ENCODE measurements at places on chromosomes 11 and 22.

DNA sequence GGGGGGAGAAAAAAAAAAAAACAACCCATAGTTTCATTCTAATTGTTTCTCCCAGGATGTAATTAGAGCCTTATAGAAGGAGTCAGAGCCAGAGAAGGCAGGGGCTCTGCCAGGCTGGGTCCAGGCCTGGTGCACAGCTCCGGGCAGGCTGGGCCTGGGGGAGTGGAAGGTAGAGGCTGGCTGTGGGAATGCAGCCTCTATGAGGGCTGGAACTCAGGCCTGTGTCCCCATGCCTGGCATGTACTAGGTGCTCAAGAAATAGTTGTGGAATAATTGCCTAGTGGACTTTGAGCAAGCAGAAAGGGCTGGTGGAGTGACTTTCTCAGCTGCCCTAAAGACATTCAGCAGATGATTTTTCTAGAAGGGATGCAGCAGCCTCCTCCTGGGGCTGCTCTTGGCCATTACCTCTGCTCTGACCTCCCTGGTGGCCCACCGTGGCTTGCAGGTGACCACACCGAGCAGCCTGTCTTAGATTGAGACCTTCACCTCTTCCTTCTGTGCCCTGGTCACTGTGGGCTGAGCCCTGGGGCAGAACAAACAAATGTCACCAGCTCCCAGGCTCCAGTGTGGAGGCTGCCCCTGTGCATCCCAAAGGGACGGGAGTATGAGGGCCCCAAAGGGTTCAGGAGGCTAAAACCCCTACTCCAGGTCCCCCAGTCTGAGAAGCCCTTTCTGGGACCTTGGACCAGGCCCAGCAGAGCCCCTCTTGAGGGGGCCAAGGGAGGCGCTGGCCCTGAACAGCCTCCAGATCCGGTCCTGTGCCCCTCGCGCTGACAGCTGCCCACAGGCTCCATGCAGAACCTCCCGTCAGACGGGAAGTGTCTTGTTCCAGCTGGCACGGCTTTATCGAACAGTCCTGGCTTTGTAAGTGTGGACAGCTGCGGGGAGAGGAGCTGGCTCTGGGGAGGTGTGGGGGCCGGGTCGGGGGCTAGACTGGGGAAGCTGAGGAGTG is 18.8 kb downstream of the MYEOV start:
- no peak for DNase-seq

- no peak for DNase-seq
Observed at GRCh38 chr11:105220121-105220520, 80.6 kb upstream of the CARD18 start.

DNA sequence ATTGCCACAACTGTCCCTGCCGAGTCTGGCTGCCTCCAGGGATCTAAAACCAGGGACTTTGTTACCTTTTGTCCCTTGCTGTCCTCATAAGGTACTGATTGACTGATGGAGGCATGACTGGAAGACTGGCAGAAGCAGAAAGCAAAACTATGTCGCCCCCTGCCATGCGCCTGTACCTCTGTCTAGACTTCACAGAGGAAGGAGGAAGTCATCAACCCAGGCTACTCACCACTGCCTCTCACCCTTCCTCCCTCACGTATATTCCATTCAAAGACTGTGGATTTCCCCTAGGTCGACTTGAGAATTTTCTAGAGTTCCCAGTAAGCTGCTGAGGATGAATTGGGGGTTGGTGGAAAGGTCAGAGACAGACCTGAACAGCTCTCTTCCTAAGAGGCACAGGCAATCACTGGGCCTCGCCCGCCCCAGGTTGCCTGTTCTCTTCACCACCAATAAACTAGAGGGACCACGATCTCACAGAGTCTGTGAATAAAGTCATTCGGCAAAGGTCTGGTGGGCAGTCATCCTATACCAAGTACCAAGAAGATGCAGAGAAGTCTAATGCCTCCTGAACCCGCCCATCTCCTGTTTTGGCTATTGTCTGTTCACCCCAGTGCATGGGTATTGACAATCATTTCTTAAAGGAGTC is 27.5 kb upstream of the CHST1 start:
- DNase-seq = no peak

DNA sequence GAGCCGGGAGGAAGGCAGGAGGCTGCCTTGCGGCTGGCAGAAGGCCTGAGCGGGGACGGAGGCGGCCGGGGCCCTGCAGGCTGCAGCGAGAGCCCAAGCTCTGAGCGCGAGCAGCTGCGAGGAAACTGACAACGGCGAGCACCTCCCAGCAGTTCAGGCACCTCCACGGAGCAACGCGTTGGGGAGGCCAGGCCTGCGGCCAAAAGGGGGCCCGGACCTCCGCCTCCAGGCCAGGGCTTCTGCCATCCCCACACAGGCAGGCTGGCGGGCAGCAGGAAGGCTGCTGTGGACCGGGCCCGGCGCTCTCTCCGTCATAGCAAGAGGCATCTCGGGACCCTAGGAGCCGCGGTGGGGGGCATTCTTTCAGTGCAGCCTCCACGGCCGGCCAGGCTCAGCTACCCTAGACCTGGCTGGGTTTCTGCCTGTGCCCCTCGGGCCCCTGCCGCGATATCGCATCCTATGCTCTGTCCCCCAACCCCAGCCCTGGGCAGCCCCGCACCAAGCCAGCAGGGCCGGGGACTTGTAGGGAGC is 22.9 kb upstream of the SLC22A12 start:
- DNase-seq = no peak

DNA sequence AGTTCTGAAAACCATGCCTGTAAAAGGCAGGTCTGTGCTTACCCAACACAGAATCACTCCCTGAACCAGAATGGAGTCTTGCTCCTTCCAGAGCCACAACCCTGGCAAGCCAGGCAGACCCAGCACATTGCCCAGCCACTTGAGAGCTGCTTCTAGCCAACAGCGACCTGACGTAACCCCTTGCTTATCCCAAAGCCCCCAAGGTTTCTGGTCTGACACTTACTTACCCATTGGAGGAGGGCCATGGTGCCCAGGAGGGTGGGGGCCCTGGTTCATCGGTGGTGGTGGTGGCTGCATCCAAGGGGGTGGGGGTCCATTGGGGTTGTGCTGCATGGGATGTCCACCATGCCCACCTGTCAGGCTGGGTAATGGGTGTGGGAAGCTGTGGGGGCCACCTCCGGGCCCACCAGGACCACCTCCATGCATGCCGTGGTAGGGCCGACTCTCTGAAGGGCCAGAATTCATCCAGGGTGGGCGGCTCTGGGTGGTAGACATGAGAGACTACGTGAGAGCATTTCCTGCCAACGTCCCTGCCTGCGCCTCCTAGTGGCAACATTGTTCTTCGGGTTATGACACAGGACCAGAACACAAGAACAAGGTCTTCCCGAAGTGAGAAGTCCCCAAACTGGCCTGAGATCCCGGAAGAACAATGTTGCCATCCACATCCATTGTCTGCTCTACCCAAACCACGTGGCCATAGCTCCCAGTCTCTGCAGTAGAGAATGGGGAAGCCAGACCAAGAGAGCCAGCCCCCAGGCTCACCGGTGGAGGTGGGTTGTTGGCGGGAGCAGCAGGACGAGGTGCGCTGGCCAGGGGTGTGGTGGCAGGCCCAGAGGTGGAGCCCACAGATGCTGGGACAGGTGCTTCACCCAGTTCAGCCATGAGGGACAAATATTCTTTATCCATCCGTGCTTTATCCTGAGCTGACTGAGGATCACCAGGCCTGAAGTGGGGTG is 7.8 kb upstream of the PYGM start:
- DNase-seq = peak; percentile 82

DNA sequence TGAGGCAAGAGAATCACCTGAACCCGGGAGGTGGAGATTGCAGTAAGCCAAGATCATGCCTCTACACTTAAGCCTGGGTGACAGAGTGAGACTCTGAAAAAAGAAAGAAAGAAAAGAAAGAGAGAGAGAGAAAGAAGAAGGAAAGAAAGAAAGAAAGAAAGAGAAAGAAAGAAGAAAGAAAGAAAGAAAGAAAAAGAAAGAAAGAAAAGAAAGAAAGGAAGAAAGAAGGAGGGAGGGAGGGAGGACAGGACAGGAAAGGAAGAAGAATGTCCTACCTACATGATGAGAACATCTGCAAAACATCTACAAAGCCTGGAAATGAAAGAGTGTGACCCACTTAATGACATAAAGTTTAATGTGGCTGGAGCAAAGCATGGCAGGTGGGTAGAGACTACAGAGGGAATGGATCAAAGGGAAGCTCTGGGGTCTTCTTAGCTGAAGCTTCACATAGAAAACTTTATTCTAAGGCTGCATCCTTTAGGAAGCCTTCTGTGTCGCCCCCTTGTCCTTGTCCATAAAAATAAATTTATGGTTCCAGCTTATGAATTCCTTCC is 112.3 kb upstream of the ASPHD2 start:
- no peak for DNase-seq

DNA sequence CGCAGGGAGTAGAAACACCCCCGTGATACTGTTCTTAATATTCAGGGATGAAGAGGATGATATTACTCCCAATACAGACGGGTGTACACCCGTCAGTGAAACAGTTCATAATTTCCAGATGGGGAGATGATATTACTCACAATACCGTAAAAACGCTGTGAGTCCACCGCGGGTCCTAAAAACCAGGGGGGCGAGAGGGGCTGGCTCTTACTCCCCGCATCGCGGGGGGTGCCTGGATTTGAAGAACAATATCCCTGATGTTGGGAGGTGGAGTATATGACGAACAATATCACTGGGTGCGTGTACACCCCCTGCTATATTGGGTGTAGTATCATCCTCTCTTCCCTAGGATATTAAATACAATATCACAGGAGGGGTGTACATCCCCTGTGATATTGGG is 20.5 kb upstream of the APOL5 start:
- no peak for DNase-seq

- no peak for DNase-seq
Observed at GRCh38 chr11:113572136-113572735, 97.0 kb upstream of the DRD2 start.

- DNase-seq = no peak
Observed at GRCh38 chr11:2699185-2699530, 636 bp downstream of the KCNQ1OT1 start.

Data from stimulated activated CD4-positive, alpha-beta T cell treated with anti-CD3 and anti-CD28 coated beads, Interleukin-15, amount 100 ng/mL, for 48 hours (primary cell).